ENCODE measurements at places on chromosomes 5 and 9.

DNA sequence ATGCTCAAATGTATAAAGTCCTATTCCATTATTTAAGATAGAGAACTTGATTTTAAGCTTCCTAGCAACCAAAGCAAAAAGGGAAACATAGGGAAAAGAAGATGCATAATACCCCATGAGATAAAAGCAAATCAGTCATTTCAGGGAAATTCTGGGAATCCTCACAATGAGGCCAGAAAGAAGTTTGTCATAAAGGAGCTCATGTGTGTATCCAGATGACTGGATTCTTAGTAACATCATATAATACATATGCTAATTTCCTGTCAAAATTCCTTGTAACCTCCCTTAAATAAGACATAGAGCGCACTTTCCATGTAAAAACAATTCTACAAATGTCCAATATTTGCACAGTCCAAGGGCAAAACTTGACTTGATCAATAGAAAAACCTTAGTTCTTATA is 411.0 kb upstream of the WWC1 start:
- DNase-seq, result no peak

- no peak for DNase-seq
Measured at GRCh38 chr5:137286025-137286610, 213.0 kb downstream of the SPOCK1 start.

GRCh38 chr9:86867804-86868313 is 79.4 kb downstream of the GAS1 start:
- DNase-seq, result no peak

GRCh38 chr5:135085133-135085935 is 51.3 kb upstream of the PITX1 start:
- DNase-seq, result no peak

- no peak for DNase-seq
Measured at GRCh38 chr9:135224921-135225541, 137.6 kb downstream of the OLFM1 start.

- DNase-seq, result no peak
Measured at GRCh38 chr5:174501461-174502069, 222.8 kb upstream of the MSX2 start.

All from stimulated activated CD4-positive, alpha-beta T cell treated with anti-CD3 and anti-CD28 coated beads, Interleukin-4, amount 100 ng/mL, for 4 hours (primary cell).